ENCODE measurements at places on chromosomes 2 and 18.

DNA sequence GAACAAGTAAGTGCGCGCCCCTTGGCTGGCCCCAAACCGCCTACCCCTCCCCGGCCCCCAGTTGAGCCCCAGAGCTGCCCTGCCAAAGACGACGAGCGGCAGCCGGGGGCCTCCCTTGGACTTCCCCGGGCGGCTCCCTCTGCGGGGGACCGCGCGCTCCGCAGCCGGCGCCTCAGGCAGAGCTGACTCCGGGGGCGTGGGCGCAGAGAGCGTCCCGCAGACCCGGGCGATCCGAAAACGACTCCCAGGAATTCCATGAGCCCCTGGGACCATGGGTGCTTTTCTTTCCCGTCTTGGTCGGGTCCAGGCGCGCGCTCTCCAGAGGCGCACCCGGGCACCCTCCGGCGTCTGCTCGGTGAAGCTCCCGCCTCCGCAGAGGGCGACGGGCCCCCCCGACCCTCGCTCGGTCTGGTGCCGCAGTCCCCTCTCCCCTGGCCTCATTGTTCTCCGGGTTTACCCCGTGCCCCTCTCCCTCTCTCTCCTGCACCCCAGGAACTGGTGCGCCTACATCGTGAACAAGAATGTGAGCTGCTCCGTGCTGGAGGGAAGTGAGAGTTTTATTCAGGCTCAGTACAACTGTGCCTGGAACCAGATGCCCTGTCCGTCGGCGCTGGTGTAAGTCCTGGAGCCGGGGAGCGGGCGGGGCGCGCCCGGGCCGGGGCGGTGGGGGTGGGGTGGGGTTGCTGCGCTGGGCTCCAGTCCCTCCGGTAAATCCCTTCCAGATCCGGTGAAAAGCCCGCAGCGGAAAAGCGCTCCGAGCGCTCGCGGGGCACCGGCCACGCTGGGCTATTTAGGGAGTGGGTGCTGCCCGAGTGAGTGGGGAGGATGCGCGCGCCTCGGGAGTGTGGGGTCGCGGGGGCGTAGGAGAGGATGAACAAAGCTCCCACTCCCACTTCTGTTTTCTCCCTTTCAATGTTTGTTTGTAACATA is 776 bp downstream of the EMILIN2 start:
- no peak for DNase-seq

DNA sequence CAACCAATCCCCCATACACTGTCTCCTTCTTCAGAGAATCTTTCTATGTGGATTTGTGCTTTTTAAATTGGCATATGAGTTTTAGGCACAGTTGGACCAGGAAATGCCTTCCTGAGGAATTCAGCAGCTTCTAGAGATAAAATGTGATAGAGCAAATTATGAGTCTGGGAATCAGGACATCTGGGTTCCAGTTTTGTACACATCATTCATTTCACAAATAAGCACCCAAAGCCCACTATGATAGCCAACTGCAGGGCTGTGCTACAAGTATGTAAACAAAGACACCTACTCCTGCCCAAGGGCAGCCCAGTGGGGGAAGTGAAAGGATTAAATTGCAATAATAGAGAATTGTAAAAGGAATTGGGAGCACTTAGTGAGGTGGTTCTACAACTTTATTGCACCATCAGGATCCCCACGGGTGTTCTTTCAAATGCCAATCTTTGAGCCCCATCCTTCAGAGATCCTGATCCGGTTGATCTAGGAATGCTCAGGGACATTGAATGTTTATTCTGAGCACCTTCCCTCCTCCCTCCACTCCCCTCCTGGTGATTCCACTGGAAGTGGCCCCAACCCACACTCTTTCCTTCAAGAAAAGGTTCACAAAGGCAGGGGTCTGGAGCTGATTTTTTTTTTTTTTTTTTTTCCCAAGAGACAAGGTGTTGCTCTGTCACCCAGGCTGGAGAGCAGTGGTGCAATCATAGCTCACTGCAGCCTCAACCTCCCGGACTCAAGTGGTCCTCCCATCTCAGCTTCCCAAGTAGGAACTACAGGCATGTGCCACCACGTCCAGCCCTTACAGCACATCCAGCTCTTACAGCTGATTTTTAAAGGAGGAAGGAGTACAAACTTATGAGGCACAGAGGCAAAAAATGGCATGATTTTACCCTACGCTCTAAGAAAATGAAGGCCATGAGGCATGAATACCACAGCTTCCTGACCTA is 11.1 kb upstream of the KCMF1 start:
- DNase-seq, result no peak

GRCh38 chr2:206846331-206846730 is 80.9 kb downstream of the FASTKD2 start:
- no peak for DNase-seq

DNA sequence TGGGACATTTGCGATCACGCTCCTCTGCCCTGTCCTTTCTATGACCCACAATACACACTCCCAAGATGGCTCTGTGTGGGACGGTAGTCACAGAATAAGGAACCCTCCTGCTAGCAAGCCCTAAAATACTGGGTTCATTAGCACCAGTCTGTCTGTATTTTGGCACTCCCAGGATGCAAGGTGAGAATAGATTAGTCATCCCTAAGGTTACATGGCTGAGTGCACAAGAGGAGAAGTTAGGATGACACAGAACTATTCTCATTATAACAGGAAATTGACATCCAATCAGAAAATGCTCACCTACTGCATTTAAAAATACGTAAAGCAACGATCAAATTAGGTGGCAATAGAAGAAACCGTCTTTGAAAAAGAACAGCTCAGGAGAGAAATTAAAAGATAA is 590.2 kb downstream of the EPHA4 start:
- no peak for DNase-seq

Measured in activated naive CD4-positive, alpha-beta T cell (primary cell).